ENCODE measurements at places on chromosomes 16 and 17.

- no peak for DNase-seq
These were observed 15.7 kb downstream of the FAM117A start for GRCh38 chr17:49748223-49748622.

DNA sequence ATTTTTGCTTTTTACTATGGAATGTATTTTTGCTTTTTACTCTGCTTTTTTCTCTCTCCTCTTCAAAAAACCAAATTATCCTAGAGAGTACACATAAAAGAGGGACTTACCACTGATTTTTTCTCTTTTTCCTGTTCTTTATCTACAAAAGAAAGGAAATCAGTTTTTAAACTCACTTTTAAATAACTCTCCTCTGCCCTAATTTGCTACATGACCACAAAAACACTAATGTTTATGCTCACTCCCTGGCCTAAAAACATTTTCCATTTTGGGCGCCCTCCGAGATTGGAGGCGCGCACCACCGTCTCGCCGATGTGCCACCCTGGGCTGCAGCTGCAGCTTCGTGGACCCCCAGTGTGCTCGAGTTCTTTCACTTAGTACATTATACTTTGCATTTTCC, 1.1 kb downstream of the TK2 start:
- no peak for DNase-seq

DNA sequence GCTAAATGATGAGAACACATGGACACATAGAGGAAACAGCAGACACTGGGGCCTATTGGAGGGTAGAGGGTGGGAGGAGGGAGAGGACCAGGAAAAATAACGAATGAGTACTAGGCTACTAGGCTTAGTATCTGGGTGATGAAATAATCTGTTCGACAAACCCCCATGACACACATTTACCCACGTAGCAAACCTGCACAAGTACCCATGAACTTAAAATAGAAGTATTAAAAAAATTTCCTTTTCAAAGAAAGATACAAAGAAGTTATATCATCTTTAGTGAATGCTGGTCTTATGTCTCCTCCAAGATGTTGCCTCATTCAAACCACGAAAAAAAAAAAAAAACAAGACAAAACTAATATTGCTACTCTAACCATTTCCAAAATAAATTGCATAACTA, 31.7 kb downstream of the MBTD1 start:
- DNase-seq: peak; percentile 23

DNA sequence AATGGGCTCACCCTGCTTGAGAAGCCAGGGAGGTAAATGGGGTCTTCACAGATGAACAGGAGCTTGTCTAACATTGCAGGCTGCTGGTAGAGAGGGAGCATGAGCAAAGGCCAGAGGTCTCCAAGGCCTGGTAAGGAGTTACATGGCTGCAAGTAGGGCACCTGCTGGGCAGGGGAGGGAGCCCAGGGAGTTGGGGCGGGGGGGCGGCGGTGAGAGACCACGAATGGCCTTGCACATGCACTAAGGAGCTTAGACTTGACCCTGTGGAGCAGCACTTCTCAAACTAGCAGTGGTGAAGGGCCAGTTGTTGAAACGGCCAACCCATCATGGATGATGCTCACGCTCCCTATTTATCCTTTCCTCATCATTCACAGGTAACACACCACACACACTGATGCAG, 38.4 kb downstream of the ERN1 start:
- DNase-seq: no peak

DNA sequence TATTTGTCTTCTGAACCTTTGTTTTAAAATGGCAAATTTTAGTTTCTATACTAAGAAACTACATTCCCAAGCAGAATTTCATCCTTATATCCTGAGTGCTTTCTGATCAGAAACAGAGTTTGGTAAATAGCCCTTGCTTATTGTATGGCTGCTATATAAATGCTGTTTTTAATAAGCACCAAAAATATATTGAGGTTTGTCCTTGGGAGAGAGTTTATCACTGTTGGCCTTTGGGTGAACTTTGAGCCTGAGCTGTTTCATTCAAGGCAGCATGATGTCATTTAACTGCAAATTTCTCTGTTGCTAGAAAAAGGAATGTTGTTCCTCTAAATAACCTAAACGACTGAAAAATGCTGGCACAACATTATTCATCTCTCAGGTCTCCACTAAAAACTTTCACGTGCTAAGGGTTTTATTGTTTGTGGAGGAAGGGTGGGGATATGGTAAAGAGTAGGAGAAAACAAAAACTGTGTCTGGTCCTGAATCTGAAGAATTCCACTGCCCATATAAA, 334.3 kb upstream of the TBX2 start:
- DNase-seq: no peak

DNA sequence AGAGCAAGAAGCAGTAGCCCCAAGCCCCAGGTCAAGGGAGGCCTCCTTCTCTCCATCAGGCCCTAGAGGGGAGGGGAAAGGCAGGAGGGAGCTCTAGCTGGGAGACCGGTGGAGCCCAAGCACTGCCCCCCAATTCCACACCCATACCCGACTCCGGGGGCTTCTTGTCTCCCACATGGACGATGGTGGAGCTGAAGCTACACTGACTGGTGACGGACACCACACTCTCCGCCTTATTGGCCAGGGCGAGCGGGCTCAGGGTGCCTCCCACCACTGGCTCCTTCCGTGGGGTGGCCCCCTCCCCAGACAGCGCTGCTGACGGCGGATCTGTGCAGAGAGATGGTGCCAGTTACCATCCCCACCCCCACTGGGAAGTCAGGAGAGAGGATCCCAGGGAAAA, 6.4 kb downstream of the PER1 start:
- no peak for DNase-seq

DNA sequence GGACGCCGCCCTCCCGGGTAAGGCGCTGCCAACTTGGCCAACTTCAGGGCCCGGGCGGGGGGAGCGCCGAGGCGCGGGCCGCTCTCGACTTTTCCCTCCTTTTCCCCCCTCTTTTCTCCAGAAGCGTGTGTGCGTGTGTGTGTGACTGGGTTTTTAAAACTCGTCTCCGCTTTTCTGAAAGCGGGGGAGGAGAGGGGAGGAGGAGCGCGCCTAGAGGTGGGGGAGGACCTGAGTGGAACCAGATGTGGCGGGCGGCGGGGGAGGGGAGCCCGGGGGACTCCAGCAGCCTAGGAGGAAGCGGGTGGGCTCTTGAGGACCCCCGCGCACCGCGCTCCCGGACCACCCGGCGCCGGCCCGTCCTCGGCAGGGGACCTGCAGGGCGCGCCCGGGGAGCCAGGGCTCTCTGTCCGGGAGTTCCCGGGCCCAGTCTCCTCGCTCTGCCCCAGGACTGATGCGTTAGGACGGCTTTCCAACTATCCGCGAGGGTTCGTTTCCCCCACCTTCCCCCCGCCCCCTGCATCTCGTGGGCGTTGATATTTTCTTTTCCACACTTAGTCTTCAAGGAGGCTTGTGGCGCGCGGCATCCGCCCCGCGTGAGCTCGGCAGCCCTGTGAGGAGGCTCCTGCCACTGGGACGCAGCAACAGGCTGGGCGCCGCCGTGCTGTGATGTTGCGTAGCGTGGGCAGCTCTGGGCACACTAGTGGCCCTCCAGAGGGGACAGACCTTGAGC, 599 bp downstream of the MRC2 start:
- DNase-seq: no peak

- no peak for DNase-seq
These were observed 166.7 kb downstream of the PRKCA start for GRCh38 chr17:66469088-66469442.

DNA sequence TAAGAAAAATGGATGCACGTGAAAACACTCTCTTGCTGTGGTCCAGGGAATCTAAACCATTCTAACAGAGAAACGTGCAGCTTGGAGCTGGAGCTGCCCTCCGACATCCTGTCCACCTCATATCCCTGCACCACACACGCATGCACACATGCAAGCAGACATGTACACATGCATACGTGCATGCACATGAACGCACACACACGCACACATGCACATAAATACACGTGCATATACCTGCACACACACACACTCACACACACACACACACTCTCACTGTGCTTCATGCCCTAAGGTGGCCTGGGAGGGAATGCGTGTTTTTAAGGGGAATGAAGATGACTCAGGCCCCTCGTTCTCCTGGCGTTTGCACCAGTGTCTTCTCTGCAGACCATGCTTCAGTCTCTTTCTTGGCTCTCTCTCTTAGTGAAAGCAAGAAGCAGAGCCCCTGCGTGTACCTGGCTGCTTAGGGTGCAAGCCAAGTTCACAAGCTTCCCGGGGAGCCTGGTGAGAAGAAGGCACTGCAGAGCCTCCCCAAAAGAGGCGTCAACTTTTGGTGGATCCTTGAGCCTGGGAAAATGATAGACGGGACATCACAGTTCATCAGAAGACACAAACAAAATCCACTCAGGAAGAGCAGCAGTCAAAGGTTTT, 72.8 kb downstream of the GOSR1 start:
- DNase-seq: no peak

- DNase-seq: no peak
These were observed 171.7 kb downstream of the C16orf95 start for GRCh38 chr16:87145181-87146176.

DNA sequence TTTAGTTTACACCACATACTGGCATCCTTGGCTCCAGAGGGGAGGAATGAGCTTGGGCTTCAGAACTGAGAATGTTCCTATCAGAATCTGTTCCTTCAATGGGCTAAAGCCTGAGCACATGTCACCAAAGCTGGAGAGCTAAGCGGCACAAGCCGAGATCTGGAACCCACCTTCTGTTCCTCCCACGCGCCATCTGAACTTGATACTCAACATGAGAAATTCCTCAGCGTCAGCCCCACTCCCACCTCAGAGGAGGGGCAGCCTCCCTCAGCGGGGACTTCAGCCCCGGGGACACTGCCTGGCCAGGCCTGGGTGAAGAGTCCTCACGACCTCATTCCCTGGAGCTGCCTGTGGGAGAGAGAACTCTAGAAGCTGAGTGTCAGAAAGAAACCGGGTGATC, 22.8 kb upstream of the SLC47A1 start:
- no peak for DNase-seq

- no peak for DNase-seq
These were observed 60.6 kb downstream of the CDYL2 start for GRCh38 chr16:80743772-80744171.

- DNase-seq: peak; percentile 49
These were observed 417.1 kb downstream of the TMEM114 start for GRCh38 chr16:8173111-8173644.

GRCh38 chr17:2631211-2631610, 37.8 kb downstream of the PAFAH1B1 start:
- DNase-seq: no peak

GRCh38 chr16:77387815-77388209, 47.0 kb downstream of the ADAMTS18 start:
- DNase-seq: no peak

DNA sequence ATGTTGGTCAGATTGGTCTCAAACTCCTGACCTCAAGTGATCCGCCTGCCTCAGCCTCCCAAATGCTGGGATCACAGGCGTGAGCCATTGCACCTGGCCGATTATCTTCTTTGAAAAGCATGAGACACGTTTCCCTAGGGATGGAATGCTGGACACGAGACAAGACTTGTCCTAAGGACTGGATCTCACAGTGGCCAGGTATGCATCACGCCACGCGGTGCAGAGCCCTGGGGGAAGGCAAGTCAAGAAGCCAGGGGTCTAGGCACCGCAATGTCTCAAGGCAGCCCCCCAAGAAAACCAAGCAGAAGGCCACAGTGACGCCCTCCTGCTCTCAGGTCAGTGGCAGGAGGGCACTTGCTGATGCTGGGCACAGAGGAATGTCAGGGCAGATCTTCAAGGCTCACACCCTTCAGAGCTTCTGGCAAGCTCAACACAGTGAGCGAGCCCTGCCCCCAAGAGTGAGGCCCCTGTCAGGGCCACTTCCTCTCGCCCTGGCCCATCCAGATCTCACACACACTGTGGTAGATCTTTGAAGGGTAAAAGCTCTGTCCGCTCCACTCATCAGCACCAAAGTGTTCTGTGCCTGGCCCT, 134.7 kb downstream of the ZNF778 start:
- DNase-seq: peak; percentile 86

- DNase-seq: peak; percentile 16
These were observed 42.8 kb upstream of the ZC3H18 start for GRCh38 chr16:88527186-88527936.

DNA sequence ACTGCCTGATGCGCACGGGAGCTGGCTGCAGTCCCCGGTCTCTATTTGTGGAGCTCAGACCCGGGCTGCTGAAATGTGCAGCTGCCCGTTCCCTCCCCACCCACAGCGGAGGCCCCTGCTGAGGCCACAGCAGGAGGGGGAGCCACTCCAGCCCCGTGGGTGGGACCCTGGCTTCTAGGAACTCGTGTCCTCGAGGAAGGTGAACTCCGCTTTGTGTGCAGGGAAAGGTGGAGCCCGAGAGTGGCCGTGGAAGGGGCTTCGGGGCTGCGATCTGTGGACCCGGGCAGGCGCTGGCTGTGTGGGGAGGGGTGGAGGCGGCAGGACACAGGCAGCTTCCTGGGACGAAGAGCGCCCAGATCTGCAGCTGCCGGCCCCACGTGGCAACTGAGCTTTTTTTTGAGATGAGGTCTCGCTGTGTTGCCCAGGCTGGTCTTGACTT, 2.9 kb downstream of the CCDC154 start:
- no peak for DNase-seq

DNA sequence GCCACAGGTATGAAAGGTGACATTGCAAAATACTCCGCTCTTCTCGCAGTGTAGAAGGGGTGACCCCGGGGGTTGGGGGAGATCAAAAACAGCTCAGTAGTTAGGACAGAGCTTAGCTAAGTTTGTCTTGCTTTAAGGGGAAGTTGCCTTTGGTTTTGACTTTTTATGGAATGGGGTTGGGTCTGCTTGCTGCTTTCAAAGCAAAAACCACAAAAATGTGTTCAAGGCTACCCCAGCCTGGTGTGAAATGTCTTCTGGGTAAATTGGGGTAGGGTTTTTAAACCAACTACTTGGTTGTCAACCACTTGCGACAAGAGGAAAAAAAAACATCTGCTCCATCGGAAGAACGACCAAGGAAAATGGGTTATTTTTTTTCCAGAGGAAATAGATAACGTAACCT, 6.2 kb downstream of the FUS start:
- no peak for DNase-seq

GRCh38 chr17:39979016-39979670, 1.5 kb upstream of the PSMD3 start:
- DNase-seq: peak; percentile 94

DNA sequence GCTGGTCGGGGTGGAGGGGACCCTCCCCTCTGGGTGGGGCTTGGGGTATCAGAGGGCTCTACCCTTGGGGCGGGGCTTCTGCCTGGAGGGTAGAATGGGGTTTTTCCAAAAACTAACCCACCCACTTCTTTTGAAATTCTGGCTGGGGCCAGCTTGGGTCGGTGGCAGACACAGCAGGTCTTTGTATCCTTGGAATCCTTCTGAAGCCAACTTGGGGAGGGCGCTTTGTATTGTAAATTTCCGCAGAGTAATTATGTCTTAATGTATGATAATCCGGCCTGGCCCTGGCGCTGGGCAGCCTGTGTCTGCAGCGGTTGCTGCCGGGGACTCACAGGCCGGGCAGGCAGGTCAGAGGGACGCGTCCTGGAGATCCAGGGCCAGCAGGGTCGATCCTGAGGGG, 33.9 kb upstream of the GSE1 start:
- DNase-seq: no peak

DNA sequence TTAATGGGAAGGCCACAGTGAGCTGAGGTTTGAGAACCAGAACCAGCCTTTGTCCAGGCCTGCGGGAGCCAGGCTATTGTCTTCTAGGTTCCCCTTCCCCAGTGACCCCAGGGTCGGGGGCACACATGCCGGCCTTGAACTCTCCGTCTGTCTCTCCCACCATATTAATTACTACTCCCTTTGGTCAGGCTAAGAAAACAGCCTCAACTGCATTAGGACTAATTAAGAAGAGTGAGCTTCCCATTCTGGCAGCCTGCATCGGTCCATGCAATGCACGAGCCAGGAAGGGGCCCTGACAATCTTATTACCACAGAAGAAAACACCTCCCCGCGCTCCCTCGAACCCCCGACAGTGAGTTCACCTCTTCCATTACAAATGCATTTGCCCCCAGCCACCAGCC, 380.2 kb upstream of the ZFHX3 start:
- no peak for DNase-seq
